Stimulated activated CD8-positive, alpha-beta memory T cell treated with anti-CD3 and anti-CD28 coated beads, Interleukin-12 subunit alpha, Interleukin-12 subunit beta, amount 100 ng/mL, for 4 hours (primary cell): ENCODE measurements at places on chromosomes 1 and 21.

GRCh38 chr1:37948166-37948565, 1.3 kb upstream of the INPP5B start:
- no peak for DNase-seq

- DNase-seq = no peak
Measured at GRCh38 chr1:5891137-5891536, 101.1 kb downstream of the NPHP4 start.

- DNase-seq = no peak
Measured at GRCh38 chr1:163874070-163874469, 552.3 kb downstream of the NUF2 start.

- no peak for DNase-seq
Measured at GRCh38 chr21:38039841-38040240, 123.6 kb upstream of the KCNJ6 start.

DNA sequence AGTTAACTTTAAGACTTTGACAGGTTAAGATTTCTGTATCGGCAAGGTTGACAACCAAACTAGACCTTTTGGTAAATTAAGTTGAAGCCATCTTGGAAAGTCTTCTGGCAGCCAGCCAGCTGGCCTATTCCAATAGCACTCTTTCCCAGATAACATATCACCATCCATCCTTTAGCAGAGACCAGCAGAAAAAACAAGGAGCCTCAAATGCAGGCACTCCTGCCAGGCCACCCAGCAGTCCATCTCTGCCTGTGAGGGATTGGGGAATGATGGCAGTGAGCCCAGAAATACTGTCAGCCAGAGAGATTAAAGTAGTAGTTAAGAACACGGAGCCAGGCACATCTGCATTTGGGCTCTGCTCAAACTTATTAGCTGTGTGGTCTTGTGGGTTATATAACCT, 19.4 kb downstream of the ZBTB40 start:
- DNase-seq = no peak

GRCh38 chr1:111559736-111560279, 56.4 kb upstream of the ADORA3 start:
- no peak for DNase-seq

- DNase-seq = no peak
Measured at GRCh38 chr1:65371544-65371943, 48.9 kb upstream of the LEPR start.

- DNase-seq = no peak
Measured at GRCh38 chr1:76463278-76463677, 388.7 kb downstream of the ST6GALNAC3 start.

DNA sequence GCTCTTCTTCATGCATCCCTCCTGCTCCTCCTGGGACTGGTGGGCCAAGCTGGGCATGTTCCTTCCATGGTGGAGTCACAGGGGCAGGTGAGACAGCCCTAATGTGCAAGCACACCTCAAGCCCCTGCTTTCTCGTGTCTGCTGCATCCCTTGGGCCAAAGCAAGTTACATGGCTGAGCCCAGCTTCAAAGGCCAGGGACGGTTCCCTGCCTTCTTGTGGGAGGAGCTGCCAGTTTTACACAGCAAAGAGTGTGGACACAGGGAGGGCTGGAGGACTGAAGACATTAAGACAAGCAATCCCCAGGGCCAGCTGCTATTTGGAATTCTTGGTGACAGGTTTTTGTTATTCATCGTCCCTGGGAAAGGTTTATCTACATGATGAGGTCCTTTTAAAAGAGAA, 175.2 kb upstream of the CACNA1E start:
- no peak for DNase-seq

DNA sequence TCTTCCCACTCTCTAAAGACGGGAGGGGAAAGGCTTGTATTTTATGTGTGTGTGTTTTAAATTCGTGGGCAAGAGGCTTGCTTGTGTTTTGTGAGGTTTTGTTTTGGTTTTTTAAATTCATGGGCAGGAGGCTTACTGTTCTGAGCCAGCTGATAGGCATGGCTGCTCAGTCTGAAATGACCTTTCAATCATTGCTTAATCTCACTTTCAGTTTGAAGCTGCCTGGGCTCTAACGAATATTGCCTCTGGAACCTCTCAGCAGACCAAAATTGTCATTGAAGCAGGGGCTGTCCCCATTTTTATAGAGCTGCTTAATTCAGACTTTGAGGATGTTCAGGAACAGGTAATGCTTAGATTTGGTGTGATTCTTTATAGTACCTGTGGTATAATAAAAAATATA, 20.3 kb upstream of the TXLNA start:
- no peak for DNase-seq

DNA sequence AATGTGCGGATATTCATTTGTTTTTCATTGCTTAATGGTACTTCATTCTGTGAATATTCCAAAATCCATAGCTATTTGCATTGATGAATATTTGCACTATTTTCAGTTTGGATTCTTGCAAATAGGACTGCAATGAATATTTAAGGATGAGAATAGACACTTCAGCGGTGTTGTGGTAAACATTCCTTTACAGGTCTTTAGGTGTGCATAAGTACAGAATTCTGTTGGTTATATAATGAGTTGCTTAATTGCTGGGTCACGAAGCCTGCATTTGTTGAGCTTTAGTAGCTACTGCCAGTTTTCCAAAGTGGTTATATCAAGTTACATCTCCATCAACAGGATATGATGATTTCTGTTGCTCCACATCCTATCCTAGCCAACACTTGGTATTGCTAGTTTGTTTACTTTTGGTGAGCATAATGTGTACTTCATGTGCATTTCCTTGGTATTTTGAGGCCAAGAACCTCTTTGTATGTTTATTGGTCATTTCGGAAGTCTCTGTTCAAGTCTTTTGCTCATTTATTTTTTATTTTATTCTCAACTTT, 64.2 kb upstream of the CYYR1 start:
- DNase-seq = no peak

DNA sequence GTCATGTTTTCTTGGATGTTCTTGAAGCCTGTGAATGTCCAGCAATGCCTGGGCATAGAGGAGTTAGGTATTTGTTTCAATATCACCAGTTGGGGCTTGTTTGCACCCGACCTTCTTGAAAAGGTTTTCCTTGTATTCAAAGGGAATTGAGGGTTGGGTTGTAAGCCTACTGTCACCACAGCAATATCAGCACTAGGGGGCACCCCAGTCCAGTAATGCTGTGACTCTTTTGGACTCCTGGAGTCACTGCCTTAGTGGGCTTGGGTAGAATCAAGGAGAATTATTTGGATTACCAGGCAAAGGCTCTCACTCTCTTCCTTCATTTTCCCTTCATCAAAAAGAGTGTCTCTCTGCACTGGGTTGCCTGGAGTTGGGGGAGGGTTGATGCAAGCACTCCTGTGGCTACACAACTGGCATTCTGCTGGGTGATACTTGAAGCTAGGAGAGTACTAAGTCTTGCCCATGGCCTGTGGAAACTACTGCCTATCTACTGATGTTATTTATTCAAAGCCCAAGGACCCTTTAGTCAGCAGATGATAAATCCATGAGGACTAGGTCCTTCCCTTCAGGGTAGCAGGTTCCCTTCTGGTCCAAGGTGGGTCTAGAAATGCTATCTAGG, 34.5 kb downstream of the OR10R2 start:
- no peak for DNase-seq

DNA sequence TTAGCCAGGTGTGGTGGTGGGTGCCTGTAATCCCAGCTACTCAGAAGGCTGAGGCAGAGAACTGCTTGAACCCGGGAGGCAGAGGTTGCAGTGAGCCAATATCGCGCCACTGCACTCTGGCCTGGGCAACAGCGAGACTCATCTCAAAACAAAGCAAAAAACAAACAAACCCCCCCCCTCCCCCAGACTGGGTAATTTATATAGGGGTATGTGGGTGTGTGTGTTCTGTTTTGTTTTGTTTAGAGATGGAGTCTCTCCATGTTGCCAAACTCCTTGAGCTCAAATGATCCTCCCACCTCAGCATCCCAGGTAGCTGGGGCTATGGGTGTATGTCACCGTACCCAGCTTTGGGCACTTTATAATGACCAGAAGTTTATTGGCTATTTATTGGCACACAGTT, 73.6 kb downstream of the SLC27A3 start:
- DNase-seq = no peak

DNA sequence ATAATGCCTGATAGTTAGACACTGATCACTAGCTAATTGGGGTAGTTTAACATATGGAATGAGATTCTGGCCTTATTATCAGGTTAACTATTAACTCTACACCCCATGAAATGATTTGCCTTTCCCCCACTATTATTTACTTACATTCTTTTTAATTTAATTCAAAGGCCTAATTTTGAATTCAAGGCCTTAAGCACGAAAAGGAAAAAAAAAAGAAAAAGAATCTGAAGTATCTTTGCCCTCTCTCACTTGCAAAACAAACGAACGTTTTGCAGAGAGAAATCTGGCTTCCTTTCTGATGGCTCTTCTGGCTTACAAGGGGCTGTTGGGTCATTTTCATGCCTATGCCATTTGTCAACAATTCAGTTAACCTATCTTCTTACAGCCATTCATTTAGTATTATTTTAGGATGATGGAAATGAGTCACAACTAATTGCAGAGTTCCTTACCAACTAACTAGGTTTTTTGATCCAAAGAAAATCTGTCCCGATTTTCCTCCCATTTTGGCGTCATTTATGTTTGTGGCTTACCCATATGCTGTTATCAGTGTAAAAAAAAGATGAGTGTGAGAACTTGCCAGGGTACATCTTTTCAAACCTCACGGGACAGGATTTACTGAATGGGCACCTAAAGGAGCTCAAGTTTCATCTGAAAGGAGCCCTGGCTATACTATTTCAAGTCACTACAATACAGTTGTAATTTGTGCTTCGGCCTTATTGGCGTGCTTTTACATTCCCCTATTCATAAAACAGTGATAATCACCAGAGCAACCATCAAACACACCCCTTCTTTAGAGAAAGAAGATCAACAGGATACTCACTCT, 1.9 kb upstream of the ERRFI1 start:
- no peak for DNase-seq

DNA sequence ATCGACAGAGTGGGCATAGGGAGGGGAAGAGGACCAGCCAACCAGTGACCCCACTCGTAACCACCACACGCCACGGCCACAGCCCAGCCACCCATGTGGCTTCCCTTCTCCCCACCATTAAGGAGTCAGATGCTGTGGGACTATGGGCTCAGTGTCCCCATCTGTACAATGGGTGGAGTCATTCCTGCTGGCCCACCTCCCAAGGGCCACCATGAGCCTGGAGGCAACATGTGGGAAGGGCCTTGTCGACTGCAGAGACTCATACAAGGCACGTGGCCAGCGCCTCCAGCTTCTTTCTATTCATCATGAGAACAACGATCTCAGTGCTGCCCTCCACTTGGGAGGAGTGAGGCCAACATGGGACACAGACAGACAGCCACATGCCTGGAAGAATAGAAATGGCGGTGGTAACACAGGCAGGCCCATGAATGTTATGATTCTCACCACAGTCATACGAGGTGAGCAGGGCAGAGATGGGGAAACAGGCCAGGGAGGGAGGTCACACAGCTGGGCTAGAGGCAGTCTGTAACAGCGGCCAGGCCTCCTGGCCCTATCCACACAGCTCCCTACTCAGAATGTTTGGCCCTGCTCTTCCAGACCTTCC, 16.1 kb downstream of the LRP8 start:
- DNase-seq = no peak

DNA sequence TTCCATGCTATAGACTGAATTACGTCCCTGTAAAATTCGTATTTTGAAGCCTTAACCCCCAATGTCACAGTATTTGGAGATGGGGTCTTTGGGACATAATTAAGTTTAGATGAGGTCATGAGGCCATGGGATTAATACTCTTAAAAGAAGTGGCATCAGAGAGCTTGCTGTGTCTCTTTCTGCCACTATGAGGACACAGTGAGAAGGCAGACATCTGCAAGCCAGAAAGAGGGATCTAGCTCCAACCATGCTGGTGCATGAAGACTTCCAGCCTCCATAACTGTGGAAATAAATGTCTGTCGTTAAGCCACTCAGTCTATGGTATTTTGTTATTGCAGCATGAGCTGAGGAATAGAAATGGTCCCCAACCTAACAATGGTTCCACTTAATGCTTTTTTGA, 99.0 kb downstream of the LTN1 start:
- DNase-seq = no peak

DNA sequence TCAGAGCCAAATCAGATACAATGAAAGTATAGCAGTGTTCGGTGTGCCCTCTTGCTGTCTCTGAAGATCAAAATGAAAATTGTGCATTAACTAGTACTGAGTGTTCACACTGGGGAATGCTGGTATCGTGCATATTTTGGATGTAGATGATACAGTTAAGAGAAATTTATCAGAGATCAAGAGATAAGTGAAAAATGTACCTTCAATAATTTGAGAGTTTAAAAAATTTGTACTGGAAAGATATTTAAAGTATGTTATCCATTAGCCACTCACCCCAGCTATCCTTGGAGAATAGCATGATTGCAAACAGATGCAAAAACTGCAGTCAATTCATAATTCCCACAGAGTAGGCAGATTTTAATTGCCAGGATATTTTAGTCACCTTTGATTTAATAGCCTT, 56.4 kb downstream of the GREM2 start:
- DNase-seq = no peak

GRCh38 chr1:175089136-175089718, 21.6 kb downstream of the TNN start:
- no peak for DNase-seq

GRCh38 chr1:208093754-208094719, 150.1 kb downstream of the PLXNA2 start:
- DNase-seq = peak; percentile 2

DNA sequence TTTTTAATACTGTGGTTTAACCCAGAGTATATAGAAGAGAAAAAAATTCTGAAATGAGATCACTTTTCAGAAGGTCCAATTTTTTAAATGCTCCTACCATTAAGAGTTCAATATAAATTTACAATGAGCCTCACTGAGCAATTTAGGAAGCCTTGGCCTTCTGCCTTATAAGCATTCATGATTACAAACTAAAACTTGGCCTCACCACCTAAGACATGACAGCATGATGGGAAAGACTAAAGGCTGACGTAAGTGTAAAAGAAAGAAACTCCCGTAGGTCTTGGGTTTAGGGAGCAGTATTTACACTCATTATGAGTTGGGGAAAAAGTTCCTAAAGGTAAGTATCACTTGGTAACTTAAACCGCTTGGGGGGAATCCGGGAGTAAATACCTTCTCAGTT, 70.7 kb upstream of the ESRRG start:
- DNase-seq = no peak

GRCh38 chr1:96579636-96580035, 141.9 kb upstream of the PTBP2 start:
- DNase-seq = no peak

DNA sequence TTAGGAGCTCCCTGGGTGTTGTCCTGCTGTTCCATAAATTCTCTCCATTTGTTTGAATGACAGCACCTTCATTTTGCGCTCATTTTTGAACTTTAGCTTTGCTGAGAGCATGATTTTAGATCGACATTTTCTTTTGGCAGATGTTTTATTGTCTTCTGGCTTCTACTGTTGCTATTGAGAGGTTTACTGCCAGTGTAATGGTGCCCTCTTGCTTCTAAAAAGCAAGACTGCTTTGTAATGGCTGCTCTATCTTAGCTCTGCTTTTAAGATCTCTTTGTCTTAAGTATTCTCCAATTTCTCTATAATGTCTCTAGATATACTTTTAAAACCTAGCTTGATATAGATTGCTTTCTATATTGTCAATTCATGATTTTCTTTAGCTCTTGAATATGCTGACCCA, 27.8 kb downstream of the THEM4 start:
- no peak for DNase-seq
